BE2C (cell line): ENCODE measurements at places on chromosomes 7 and 10.

DNA sequence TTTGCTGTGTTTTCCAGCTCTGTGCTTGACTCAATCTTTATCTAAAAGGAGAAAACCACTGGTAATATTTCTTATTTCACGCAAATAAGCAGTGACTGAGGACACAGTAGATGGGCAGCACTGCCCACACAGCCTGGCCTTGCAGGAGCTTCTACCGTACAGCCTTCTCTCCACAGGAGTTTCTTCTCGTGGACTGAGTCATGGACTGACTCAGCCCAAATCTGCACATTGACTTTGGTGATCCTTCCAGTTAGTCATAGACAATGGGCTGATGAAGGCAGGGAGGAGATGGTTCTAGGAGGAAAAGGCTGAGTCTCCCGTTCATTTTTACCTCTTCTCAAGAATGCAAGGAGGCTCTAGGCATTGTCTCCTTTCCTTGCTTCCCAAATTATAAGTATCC, 200.7 kb downstream of the RAPGEF5 start:
- DNase-seq, result no peak

GRCh38 chr10:34320265-34320664, 494.8 kb downstream of the PARD3 start:
- peak; percentile 15 for DNase-seq

GRCh38 chr7:84264396-84264795, 69.8 kb upstream of the SEMA3A start:
- DNase-seq, result no peak

- no peak for DNase-seq
These were observed 7.7 kb downstream of the CTBP2 start for GRCh38 chr10:125152450-125153368.

DNA sequence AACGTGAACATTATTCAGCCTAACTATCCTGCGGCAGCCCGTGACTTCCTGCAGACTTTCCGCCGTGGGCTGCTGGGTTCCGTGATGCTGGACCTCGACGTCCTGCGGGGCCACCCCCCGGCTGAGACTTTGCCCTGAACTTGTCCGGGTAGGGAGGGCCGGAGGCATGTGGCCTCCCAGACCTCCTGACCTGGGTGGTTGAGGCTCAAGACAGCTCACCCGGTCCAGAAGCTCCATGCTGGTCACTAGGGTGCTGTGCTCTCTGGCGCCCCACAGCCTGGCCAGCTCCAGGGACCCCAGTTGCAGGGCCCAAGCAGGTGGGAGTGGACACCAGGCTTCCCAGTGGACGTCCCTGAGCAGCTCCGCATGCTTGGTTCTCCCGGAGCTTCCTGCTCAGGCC, 4.4 kb downstream of the SPRN start:
- no peak for DNase-seq

DNA sequence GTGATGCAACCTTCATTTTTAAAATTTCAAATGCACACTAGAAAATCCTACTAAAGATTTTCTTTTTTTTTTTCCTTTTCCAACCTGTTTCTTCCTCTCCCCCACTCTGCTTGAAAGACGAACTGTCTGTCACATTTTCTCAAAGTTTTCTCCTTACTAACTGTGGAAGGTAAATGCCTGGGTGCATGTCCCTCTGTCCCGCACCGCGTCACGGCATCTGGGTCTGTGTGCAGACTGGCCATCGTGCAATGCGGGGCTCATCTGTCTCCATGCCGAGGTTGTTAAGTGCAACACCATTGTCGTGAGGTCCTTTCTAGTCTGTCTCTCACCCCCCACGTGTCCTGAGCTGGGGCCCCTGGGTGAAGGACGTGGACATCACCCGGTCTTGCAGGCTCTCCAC, 28.4 kb downstream of the PFKFB3 start:
- no peak for DNase-seq

DNA sequence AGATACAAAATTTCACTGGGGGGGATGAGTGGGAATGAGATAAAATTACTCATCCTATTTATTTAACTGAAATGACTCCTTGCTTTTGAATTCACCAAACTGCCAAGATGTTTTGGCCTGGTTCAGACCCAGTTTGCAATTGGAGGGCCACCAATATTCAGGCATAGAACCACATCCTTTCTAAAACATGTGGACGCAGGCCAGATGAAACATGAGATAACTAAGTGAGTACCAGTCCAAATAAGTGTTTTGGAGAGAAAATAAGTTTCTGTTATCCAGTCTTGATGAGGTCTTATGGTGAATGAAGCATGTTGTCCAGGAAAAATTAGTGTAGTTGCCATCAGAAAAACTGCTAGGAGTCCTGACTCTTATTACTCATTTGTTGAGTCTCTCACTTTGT, 36.3 kb upstream of the PDK4 start:
- DNase-seq, result no peak

- no peak for DNase-seq
These were observed 161.2 kb downstream of the DNAJB6 start for GRCh38 chr7:157497744-157498651.

- DNase-seq, result no peak
These were observed 468.1 kb upstream of the NRP1 start for GRCh38 chr10:33802566-33802965.

GRCh38 chr10:125039354-125039769, 97.4 kb downstream of the ZRANB1 start:
- DNase-seq, result no peak

DNA sequence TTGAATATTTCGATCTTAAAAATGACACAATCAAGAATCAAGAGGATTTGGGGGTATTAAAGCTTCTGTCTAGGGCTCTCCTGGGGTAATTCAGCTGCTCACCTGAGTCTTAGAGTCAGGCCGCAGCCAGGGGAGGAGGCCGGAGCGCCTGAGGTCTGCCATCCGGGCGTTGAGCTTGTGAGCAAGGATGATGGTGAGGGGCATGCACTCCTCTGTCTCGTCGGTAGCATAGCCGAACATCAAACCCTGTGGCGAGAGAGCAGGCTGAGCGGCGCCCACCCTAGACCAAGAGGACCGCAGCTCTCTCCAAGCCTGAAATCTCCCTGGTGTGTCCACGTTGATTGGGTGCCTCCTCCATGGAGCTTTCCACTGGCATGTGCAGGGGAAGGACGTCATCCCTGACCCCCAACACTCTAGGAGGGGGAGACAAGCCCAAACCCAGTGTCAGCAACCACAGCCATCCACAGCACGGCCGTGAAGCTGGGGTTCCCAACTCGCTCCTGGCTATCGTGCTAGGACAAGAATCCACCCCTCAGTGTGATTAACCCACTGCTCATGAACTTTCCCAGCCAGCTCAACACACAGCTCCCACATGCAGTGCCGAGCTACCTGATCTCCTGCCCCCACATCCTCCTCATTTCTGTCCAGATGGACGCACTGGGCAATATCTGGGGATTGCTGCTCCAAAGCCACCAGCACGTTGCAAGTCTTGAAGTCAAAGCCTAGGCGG, 9.2 kb downstream of the MAT1A start:
- no peak for DNase-seq

DNA sequence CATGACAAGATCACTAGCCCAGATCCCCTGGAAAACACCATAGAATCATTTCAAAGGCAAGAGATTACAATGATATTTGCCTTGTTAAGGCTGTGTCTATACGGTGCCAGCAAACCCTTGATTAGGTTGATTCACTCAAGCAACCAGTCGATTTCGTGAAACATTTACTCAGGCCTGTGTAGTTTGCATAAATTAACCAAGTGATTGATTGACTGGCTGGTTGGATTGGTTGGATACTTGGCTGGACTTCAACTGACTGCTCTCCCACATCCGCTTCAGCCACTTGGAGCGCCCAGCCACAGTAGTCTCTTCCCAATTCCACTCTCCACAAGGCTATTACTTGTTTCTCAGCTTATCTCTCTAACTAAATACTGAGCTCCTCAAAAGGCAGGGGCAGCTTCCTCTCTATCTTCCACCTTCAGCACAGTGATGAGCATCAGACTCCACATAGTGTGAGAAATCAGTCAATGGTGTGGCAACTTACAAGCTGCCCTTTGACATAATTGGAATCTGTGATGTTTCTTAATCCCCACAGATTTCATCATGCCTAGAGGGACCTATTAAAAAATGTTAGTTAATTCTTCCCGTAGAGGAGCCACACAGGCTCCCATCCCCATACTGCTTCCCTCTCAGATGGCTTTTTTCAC, 217.4 kb downstream of the GRM8 start:
- DNase-seq, result no peak

GRCh38 chr7:43643846-43644245, 60.9 kb downstream of the STK17A start:
- DNase-seq, result no peak

- no peak for DNase-seq
These were observed 20.3 kb upstream of the PAX2 start for GRCh38 chr10:100725071-100725471.

- no peak for DNase-seq
These were observed 32.6 kb downstream of the TBATA start for GRCh38 chr10:70752571-70752970.

- DNase-seq, result no peak
These were observed 10.7 kb upstream of the COMTD1 start for GRCh38 chr10:75246506-75246905.

GRCh38 chr7:105177026-105177425, 163.0 kb downstream of the KMT2E start:
- no peak for DNase-seq
